ENCODE measurements at places on chromosomes 13 and 19. TPM values are rescaled to one million over a fixed set of nuclear protein-coding genes. Genes with fewer than 3 reads are reported as not detected.
A peak's percentile ranks its signal among the peaks of the same experiment; 100 is the strongest.

- peak; percentile 41 for DNase-seq
Measured at GRCh38 chr13:40063703-40064102, 408.2 kb downstream of the COG6 start.

KISS1R gene
- total RNA-seq, result not detected

DNA sequence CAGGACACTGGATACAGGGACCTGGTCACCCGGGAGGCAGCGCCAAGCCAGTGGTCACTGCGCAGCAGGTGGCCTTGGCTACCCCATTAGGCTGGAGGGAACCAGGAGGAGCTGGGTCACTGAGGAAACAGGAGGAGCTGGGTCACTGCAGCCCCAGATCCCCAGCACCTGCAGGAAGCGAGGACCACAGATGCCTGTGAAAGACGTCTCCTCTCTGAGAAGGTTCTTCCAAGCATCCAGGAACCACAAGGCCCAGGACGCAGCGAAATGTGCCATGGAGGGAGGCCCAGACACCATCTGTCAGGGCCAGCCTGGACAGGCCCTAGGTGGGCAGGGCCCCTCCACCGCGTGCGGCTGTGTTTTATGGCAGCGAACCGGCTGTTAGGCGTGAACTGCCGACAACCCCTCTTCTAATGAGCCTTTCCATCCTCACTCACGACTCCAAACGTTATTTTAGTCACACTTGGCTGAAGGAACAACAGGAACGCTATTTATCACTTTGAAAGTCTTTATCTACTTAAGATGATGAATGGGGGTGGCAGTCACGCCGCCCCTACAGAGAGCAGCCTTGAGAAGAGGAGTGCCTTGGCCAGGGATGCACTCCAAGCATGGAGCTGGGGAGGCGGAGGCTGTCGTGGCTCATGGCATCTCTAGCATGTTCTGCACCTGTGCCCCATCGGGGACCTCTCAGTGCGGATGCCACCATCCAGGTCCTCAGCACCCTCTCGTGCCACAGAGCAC, 53.3 kb downstream of the CEBPG start:
- DNase-seq, result no peak

DNA sequence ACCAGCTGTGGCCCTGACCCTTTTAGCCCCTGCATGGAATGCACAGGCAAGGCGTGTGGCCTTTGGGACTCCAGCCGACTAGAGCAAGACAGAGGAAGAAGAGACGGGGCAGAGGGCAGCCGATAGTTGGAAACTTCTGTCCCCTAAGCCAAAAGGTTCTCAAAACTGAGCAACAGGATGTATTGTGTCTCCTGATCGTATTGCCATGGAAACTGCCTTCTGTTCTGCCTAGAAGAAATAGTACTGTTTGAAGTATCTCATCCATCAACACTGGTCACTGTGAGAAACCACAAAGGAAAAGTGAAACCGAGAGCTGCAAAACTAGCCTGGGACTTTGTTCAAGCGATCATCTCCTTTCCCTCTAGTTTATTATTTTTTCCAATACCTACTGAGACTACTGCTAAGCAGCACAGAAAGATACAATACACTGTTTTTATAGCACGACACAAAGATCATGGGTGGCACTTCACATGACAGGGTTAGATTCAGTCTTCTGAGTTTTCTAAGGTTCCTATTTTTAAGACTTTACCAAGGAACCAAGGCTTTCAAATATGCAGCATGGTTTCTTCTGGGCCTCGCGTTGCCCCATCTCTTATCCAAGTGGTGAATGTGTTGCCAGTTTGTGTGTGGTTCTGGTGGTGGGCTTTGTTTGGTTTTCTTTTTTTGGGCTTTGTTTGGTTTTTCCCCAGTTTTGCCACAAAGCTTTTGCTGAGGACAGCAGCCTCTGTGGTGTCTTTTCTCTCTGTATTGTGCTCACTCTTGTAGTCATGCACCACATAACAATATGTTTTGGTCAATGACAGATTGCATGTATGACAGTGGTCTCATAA, 49.3 kb upstream of the GPR183 start:
- DNase-seq, result peak; percentile 96

KIR3DL2 gene
- total RNA-seq, result not detected

DNA sequence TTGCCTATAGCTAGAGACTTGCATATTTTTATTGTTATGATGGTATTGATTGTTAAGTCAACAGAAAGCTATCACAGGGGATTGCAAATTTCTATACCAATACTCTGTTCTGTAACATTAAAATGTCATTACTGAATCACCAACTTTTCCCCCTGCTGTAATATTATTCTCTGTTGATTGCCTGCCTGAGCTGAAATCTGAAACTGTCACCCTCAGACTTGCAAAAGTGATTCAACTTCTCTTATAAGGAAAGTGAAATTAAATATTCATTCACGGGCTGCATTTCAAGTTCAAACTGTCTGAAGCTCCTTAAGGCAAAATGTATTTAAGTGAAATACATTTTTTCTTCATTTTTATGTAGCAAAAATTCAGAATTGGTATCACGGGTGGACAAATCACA, 723.2 kb downstream of the PCDH9 start:
- no peak for DNase-seq

DNA sequence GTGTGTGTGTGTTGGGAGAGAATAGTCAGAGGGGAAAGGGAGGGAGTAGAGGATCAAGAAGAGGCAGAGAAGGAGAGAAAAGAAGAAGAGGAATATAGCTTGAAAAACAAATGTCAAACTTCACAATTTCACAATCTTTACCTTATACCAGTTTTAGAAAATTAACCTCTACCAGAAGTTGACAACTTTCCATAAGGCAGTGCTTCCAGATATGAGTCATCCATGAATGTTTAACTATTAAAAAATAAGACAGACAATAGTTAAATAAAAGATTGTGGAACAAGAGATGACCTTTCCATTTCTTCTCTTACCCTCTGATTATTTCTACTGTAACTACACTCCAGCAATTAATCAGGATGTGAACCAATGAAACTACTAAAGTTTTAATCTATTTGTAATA, 229.4 kb downstream of the ITGBL1 start:
- peak; percentile 16 for DNase-seq

- DNase-seq, result no peak
Measured at GRCh38 chr19:307793-308420, 16.7 kb upstream of the PLPP2 start.

GRCh38 chr13:94431987-94432386, 47.5 kb downstream of the DCT start:
- DNase-seq, result no peak

DNA sequence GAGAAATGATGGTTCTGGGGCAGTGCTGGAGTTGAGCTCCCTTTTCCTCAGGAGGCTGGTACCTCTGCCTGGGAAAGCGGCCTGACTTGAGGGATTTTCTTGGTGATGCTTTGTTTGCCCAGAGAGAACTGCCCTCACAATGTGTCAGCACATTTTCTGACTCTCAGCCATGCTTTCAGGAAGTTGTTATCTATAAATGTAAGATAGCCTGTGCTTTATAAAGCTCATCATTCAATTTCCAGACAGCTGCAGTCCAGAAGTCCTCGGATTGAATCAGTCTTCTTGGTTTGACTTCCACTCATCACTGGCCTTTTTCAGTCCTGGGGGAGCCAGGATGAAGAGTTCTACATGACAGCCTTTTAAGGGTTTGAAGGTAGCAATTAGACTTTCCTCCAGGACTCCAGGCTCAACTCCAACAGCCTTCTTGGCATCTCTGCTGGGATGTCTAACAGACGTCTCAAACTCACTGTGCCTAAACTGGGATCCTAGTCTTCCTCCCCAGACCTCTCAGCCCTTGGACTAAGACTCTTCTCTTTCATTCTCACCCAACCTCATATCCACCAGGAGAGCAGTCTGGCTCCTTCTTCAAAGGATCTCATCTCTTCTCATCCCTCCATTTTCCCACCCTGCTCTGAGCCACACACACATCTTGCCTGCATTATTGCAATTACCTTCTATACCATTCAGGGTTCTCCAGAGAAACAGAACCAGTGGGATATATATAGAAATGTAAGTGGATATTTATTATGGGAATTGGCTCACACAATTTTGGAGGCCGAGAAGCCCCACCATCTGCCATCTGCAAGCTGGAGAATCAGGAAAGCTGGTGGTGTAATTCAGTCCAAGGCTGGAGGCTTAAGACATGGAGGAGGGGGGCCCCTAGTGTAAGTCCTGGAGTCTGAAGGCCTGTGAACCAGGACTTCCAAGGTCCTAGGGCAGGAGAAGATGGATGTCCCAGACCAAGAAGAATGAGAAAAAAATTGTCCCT, 13.1 kb downstream of the ERICH6B start:
- DNase-seq, result no peak

DNA sequence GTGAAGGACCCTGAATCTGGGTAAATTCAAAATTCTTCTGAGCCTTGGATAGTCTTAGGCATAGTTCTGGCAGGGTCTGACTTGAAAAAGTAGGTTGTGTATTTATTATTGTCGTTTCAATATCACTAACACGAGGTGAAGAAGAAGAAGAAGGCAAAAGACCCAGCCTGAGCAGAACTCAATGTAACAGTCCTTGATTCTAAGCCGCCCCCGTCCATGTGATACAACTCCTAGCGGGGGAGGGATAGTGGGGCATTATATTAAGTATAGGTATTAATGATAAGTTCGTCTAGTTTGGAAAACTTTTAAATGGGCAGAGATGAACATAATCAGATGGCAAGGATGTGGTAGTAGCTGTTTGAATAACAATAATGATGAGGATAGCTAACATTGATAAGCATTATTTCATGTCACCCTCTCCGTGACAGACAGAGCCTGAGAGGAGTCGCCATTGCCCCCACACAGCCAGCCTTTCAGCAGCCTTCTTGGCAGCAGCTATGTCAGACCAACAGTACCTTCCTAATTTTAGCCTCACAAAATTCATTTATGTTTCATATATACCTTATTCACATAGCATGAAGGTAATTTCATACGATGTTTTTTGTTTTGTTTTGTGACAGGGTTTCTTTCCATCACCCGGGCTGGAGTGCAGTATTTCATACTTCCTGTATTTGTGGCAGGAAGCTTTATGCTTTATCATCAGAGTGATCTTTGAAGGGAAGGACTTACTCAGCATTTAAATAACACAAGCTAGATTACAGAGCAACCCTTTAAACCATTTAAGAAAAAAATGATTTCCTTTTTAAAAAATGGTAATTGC, 64.4 kb upstream of the NPAS1 start:
- peak; percentile 76 for DNase-seq

ZNF175 gene
- total RNA-seq, result 4.5 TPM

ITPKC gene
- 6.3 TPM for total RNA-seq

DNA sequence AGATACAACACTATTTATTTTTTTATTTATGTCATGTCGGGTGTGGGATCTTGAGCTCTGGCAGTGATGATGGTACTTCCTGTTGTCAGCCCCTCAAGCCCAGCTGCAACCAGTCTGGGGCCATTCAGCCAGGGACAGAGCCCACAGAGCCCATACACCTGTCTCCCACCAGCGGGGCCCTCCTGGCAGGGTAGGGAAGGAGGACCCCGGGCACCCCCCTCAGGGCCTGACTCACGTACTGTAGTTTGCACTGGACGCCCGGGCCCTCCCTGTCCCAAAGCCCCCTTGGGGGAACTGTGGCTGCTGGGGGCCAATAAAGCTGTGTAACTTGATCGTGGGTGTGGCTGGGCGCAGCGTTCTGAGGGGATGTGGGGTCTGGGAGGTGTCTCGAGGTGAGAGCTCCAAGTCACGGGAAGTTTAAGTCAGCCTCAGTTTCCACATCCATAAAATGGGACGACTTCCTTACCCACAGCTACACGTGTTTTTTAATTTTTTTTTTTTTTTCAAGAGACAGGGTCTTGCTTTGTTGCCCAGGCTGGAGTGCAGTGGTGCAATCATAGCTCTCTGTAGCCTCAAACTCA, 9.5 kb downstream of the ATG4D start:
- DNase-seq, result no peak

GRCh38 chr13:111916201-111916600, 150.7 kb upstream of the SOX1 start:
- DNase-seq, result no peak
